Endodermal cell (in vitro differentiated cells): ENCODE measurements at places on chromosomes 6 and 20. TPM values are rescaled to one million over a fixed set of nuclear protein-coding genes. Genes with fewer than 3 reads are reported as not detected.

The HECA gene
- total RNA-seq: 5.3 and 5.6 TPM in 2 replicates

The IP6K3 gene
- not detected in 3 replicates for total RNA-seq

The CST7 gene
- total RNA-seq: not detected in 3 replicates

The CST2 gene
- 1.2 TPM in 1 of 3 replicates, not detected in the others for total RNA-seq
